ENCODE measurements at places on chromosomes 5 and 9.

DNA sequence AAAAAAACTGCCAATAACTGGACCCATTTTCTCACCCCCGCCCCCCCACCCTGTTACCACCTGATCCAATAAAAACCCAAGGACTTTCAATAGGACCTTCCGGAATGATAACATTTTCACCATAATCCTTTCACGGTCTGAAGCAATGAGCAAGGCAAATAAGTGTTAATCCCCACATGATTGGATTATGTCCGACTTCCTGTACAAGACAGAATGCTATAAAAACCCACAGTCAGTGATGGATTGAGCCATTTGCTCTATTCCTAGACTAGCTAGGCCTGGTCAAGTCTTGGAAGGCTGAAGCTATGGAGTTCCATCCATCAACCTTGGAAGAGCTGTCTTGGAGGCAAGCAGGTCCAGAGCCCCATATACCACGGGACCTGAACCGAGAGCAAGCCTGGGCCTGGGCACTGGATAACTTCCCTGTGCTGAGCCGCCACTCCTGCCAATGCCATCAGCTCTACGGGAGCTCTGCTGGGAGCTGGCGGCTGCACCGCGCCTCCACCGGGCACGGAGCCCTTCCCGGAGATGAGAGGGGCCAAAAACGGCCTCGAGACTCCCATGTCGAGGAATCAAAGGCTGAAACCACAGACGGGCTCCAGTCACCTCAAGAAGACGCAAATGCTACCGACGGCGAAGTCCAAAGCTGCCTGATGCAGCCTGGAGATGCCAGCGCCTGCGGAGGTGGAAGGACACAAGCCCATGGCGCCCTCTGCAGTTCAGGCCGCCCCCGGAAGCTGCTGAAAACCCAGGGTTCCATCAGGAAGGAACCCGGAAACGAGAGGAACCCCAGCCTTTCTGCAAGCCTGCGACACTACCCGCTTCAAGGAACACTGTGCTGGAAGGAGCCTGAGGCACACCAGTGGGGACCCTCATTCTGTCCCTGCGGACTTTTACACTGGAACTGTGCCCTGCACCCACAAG lies 69.2 kb downstream of the ANXA2R start:
- DNase-seq = no peak

GRCh38 chr9:77421506-77422265 lies 226.4 kb downstream of the GNA14 start:
- no peak for DNase-seq

GRCh38 chr5:142322747-142323479 lies 1.9 kb downstream of the SPRY4 start:
- DNase-seq = no peak

DNA sequence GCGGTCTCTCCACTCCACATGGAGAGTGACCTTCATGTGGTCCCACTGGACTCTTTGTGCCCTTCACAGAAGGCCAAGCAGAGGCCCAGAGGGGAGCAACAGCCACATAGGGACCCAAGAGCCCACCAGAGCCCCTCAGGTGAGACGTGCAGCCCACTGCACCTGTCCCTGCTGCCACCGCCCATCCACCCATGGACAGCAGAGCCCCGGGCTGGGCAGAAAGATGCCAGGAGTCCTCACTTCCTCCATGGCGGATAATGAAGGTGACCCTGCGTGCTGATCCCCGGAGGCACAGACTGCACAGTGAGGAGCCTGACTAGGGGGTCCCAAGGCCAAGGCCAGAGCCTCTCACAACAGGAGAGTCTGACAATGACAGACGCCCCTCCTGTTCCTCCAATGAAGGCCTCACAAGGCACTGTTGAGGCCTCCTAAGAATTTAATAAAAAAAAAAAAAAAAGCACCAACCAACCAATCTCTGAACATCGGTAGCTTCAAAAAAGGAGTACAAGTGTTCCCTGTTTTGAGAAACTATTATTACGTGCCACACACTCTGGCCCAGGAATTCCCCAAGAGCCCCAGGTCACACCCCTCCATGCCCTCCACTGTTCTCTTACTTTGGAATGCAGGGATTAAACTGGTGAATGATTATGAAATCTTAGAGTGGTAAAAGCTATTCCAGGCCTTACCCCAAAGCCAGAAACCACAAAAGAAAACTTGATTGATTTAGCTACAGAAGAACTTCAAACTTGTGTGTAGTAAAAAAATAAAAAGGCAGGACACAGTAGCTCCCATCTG lies 2.8 kb upstream of the PPP1R26 start:
- no peak for DNase-seq

GRCh38 chr5:133859073-133859472 lies 109.4 kb downstream of the C5orf15 start:
- no peak for DNase-seq

DNA sequence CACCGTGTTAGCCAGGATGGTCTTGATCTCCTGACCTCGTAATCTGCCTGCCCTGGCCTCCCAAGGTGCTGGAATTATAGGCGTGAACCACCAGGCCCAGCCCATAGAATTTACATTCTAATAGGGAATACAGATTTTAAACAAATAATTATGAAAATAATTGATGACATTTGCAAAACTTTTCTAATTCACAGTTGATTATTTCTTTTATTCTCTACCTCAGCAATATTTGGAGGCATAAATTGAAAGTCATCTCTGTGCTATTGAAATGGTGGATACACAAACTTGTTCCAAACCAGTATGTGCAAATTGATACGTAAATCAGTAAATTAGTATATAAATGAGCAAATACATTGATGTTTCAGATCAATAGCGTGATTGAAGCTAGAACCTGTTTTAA lies 8.2 kb downstream of the BNIP1 start:
- DNase-seq = no peak

DNA sequence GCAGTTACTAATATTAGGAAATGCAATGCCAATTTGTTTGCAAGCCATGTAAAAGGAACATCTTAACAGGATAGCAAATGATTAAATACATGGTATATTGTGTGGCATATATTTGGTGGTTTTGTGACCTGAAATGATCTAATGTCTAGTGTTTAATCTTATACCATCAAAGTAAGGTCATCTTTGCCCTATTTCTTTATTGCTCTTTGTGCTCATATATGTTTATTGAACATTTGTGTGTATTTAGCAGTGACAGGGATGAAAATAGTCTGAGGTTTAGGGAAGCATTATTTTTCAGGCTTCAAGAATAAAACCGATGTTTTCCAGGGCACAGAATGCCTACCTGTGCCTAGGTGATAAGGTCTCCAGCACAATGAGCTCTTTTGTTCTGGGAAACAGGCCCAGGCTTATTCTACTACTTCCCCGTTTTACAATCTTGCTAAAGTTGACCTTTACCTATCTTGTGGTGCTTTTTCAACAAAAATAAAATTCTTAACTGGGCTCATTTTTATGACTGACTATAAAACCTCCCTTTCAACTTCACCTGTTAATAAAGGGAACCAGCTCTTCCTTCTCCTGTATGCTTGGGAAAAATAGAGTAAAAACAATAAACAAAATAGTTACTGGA lies 105.6 kb upstream of the ANKH start:
- DNase-seq = no peak

- DNase-seq = no peak
Measured at GRCh38 chr5:95940758-95941682, 20.6 kb downstream of the ELL2 start.

- DNase-seq = no peak
Measured at GRCh38 chr9:26983340-26983739, 22.1 kb downstream of the LRRC19 start.

Data from stimulated activated CD8-positive, alpha-beta memory T cell treated with anti-CD3 and anti-CD28 coated beads, Interleukin-4, amount 100 ng/mL, for 48 hours (primary cell).